ENCODE measurements at places on chromosomes 7 and 10.

DNA sequence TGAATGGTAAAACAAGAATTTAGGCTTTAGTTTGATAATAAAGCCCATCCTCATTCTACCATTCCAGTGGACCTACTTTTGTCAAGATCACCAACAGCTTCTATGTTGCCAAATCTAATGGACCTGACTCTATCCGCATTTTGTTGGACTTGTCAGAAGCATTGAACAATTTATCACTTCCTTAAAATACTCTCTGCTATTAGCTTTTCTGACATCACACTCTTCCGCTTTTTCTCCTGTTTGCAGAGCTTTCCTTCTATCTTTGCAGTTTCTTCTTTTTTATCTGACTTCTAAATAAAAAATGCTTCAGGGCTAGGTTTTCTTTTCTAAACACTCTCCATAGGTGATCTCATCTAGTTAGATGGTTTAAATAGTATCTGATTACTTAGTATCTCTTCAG is 42.7 kb upstream of the SMIM30 start:
- DNase-seq = no peak

DNA sequence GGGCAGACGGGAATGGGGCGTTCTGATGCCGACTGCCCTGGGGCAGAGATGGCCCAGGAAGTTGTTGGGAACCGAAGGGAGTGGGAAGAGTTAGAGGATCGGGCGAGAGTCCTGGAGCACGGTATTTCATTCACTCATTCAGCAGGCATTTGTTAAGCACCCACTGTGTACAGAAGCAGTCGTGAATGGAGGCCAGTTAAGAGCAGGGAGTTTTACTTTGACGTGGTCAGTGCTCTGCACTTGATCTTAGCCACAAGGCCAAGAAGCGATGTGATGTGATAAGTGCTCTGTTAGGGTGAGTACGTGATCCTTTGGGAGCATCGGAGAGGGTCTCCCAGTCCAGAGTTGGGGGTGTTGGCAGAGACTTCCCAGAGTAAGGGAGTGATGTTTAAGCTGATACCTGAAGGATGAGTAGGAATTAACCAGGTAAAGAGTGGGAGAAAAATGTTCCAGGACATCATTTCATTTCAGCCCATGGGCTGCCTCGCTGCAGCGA is 890 bp downstream of the ZFYVE27 start:
- DNase-seq = no peak

DNA sequence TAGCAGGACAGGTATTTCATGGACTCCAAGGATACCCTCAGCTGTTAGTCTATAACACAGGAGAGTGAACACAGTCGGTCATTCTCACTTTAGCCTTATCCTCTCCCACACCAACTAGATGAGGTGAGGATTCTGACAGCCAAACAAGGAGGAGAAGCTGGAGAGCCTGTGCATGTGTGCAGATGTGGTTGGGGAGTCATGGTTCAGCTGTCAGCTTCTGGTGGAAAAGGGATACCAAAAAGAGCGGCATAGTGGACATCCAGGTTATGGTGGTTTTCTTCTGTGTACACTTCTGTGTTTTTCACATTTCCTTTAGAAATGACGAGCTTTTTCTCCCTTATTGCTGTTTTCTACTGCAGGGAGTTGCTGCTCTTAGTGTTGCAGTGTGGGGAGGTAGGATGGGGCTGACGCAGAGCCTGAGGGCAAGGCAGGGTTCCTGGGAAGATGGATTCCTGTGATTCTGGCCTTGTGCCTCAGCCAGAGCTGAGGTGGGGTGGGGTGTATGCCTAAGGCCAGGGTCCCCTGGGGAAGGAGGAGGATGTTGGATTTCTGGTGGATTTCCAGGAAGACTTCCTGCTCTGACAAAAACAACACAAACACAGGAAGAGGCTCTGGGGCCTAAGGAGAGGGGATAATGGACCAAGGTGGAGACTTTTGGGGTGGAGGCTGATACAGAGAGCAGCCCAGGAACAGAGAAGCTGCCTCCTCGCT is 26.6 kb downstream of the PLAU start:
- no peak for DNase-seq

GRCh38 chr10:35352512-35352911 is 16.2 kb downstream of the CCNY start:
- no peak for DNase-seq

- DNase-seq = peak; percentile 62
These were observed 75.6 kb upstream of the OGDHL start for GRCh38 chr10:49837685-49838084.

- DNase-seq = no peak
These were observed 619.5 kb upstream of the SEMA3D start for GRCh38 chr7:85806321-85806720.

DNA sequence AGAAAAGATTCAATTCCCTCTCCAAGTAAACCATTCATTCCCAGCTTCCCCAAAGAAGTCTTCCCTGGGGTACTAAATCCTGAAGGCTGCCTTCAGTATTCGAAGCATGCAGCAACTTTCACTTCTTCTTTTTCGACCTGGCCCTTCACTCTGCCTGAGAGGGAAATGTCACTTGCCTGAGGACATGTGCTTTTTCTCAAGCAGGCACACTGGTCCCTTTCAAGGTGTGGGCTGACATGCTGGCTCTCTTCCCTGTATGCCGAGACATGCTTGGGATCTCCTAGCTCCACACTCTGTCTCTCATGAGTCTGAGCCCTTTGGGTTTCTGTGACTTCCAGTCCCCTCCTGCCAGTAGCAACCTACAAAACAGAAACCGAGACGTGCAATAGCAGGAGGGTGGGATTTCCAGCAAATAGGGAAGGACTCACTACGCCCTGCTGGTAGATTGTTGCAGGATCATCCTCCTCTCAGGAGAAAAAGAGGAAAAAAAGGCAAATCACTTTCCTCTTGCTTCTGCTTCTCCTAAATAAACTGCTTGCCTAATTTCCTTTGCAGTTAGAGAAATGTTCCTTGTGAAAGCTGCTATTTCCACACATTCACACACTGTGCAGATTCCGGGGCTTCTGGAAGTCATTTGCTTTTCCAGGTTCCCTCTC is 33.5 kb downstream of the FIGNL1 start:
- DNase-seq = no peak

DNA sequence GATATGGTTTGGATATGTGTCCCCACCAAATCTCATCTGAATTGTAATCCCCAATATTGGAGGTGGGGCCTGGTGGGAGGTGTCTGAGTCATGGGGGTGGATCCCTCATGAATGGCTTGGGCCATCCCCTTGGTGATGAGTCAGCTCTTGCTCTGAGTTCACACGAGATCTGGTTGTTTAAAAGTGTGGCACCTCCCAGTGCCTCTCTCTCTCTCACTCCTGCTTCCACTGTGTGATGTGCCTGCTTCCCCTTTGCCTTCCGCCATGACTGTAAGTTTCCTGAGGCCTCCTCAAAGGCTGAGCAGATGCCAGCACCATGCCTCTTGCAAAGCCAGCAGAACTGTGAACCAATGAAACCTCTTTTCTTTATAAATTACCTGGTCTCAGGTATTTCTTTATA is 4.8 kb upstream of the GCK start:
- peak; percentile 28 for DNase-seq

- no peak for DNase-seq
These were observed 27.3 kb upstream of the KNDC1 start for GRCh38 chr10:133132473-133133291.

- DNase-seq = peak; percentile 64
These were observed 133.7 kb upstream of the RSU1 start for GRCh38 chr10:16950656-16951601.

DNA sequence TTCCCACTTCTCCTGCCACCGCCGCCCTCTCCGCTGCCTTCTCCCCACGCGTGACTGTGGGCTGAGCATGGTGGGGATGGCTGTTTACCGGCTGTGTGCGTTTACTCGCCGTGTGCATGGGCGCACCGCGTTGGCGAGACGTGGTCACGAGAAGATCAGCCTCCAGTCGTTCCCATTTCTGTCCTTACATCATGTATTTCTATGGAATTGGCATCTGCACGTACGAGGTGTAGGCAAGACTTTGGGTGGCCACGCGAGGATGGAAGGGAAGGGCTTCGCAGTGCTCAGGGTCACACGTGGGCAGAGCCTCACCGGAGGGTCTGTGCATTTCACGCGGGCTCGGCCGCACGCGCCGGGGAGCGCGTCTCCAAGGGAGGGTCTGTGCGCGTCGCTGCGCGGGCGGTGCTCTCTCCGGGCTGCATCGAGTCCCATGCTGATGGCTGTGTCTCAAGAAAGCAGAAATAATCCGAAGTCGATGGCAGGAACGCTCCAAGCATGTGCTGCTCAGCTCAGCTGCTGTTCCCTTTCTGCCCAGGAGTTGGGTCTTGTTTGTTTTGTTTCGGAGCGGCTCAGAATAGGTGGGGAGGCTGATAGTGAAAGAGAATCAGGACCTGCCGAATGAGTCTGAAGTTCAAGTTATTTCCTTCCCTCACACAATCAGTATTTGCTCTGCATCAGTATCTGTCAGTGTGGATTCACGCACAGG is 973 bp downstream of the CAMK1D start:
- DNase-seq = peak; percentile 65

DNA sequence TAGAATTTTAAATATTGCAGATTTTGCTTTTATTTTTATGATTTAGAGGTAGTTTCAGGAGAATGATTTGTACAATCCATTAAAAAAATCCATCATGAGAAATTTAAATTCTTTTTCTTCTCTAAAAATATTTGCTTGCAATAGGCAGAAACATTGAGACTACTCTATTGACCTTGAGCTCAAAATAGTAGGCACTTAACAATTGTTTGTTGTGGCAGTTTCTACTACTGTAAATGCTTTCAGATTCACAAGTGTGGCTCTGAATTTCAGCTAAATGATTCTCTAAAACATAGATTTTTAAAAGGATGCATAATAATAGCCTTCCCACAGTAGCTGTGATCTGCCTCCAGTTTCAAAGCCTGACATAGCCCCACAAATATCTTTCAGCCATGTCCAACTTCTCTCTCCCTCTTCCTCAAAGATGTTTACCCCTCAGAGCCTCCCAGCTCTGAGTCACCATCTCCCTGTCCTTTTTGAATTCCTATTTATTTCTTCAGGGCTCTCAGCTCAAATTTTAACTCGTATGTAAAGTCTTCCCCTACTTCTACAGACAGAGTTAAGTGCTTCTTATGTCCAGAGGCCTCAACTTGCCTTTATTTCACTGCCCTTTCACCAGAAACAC is 160.5 kb downstream of the AOAH start:
- DNase-seq = no peak

DNA sequence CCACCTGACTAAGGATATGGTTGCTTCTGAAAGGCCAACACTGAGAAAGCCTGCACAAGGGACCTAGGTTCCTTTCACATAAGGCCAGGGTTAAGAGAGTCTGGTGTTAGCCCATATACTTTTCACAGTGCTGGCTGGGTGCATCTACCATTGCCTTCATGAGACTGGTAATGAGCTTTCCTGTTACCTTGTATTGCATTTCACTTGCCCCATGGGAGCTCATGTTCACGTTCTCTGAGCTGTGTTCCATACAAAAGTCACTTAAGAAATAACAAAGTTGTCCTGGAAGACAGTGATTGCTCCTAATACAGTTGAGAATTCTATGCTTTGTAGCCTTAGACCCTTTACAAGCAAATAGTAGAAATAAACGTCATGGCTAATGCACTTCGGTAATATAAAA is 337.8 kb upstream of the TEX47 start:
- DNase-seq = no peak

GRCh38 chr10:128485701-128486235 is 359.5 kb upstream of the MKI67 start:
- no peak for DNase-seq

Measured in Caki2 (cell line).